ENCODE measurements at places on chromosomes 11 and 22.

DNA sequence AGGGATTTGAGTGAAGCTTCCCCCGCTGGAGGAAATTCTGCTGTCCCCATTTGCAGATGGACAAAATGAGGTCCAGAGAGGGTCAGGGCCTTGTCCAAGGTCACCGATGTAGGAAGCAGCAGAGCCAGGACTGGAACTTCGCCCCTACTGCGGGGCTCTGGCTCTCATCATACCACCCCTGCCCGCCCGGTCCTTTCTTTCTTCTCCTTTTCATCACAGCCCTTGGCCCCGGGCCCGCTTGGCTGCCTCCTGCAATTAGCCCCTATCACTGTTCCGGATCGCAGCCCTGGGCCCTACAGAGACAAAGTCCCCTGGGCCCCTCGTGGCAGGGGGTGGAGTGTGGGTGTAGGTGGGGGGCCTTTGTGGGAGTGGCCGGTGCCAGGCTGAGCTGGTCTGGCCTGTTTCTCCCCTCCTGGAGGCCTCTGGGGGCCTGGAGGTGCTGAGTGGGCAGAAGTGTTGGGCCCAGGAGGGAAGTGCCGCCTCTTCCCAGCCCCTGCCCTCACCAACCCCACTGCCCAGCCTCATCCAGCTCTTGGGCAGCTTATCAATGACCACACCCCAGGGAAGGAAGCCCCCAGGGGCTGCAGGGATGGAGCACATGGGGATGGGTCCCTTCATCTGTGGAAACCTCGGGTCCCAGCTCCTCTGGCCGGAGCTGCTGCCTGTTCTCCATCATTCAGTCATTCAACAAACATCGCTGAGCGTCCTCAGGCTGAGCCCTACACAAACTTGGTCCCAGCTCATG is 3.4 kb downstream of the EMID1 start:
- no peak for DNase-seq

GRCh38 chr11:6321961-6322362 is 1.7 kb upstream of the CAVIN3 start:
- no peak for DNase-seq

GRCh38 chr22:50035976-50036724 is 21.9 kb downstream of the TTLL8 start:
- DNase-seq: no peak

- no peak for DNase-seq
Measured at GRCh38 chr11:125586623-125587022, 6.0 kb upstream of the STT3A start.

- DNase-seq: no peak
Measured at GRCh38 chr11:132874638-132875037, 657.7 kb downstream of the OPCML start.

GRCh38 chr22:50306753-50307749 is at the start of gene PLXNB2:
Gene PLXNB2, minus strand, starts transcription at chr22:50307646. Its CDS starts 17,062 bp downstream, at chr22:50290584.
- DNase-seq: no peak

DNA sequence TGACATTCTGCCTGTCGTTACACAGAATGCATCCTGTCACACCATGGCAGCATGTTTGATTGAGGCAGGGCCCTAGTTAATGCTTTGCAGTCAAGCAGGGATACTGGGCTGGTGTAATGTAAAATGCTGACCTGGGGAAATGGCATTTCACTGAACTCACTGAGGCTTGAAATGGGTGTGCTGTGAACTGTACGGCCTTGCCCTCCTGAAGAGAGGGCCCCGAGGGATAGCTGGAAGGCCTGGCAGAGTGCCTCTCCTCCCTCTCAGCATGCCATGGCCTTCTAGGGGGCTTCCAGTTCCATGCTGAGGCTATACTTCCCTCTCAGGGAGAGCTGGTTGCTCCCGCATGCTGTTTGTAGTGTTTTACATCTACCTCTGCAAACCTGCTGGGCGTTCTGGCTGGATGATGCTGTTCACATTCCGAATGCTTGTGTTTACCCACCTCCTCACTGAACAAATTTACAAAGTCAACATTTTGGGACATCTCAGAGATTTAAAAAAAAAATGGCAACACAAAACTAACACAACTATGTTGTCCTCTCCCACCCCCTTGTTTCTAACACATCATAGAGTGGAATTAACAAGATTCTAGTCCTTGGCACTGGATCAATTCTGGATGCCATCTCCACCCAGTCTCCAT is 416.7 kb upstream of the CADM1 start:
- DNase-seq: no peak

DNA sequence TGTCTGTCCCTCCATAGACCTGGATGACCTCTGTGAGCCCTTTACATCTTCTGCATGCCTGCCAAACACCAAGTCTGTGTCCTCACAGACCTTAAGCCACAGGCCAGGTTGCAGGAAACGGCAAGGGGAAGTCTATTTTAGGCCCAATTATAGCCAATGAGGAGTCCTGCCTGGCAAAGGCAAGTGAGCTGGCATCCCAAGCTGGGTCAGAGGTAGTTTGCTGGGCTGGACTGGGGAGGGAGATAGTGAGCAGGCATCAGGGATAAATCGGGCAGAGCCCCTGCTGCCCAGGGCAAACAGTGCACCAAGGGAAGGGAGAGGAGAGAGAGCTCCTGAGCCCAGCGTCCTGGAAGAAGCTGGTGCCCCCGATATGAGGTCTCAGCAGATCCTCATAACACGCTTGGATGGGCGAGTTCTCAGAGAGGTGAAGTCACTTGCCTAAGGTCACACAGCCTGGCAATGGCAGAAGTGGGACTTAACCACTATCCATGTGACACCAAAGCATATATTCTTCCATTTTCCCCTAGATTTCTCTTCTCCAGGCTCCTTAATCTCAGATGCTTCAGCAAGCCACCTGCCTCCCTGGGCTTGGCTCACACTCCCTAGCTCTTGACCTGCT is 3.7 kb upstream of the RELT start:
- DNase-seq: no peak

- no peak for DNase-seq
Measured at GRCh38 chr11:130804306-130805076, 111.8 kb downstream of the SNX19 start.

- no peak for DNase-seq
Measured at GRCh38 chr11:111350811-111351210, 28.3 kb downstream of the POU2AF1 start.

- no peak for DNase-seq
Measured at GRCh38 chr22:22141031-22141430, 103.6 kb upstream of the VPREB1 start.

DNA sequence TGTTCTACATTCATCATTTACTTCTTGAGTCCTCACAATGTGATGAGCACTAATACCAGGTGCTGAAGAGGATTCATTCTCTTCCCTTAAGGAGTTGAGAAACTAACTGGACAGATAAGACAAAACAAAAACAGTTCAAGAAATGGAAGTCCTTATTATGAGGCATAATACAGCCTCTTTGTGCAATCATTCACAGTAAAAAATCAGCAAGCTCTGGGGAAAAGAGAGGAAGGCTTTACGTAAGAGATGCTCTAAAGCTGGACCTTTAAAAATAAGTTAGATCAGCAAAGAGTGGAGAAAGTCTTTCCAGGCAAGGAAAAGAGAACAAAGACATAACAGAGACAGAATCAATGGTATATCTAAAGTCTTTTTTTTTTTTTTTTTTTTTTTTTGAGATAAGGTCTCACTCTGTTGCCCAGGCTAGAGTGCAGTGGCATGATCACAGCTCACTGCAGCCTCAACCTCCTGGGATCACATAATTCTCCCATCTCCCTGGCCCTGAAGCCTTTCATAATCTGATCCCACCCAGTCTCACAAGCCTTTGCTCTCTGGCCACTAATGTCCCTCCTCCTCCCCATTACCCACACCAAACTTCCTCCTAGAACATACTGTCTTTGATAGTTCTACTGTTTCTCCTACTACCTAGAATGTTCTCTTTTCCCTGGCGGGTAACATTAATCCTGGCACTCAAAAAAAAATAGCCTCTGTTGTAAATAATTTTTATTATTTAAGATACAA is 40.9 kb downstream of the MRTFA start:
- no peak for DNase-seq

DNA sequence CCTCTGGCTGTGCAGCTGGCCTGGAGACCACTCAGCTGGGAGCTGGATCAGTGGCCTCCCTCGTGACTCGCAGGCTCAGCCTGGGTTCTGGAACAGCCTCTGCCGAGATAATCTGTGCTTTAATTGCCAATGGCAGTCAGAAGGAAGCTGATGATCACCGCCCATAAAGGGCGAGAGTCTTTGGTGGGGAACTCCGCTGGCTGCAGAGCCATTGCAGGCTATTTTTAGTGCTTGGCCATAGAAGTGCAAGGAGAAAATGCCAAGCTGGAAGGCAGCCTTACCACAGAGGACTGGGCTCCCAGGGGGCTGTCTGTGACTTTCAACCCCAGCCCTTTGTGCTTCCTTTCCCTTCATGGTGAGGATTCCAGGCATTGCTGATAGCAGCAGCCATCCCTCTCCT is 62.2 kb upstream of the TENM4 start:
- DNase-seq: no peak

- no peak for DNase-seq
Measured at GRCh38 chr22:41768430-41768829, 32.0 kb upstream of the CCDC134 start.

DNA sequence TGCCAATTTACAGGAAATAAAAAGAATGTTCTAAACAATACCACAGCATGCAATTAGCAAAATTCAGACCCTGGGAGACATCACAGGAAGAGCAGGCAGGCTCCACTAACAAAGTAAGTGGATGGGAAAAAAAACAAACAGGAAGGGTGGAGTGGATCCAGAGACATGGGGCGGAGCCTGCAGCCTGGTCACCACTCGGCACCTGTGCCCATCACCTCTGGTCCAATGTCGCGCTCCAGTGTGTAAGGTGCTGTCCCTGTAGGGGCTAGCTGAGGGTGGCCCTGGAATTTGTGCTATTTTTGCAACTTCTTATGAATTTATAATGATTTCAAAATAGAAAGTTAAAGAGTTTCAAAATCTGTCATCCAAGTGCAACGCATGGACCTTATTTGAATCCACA is 11.0 kb upstream of the MOB2 start:
- DNase-seq: no peak

GRCh38 chr22:35783943-35784614 is 66.4 kb downstream of the APOL5 start:
- no peak for DNase-seq

Measured in GOT3 (cell line).